Frontal cortex (tissue), 4 donors: ENCODE measurements at places on chromosomes 2 and 18.

GRCh38 chr18:53115876-53116585 is 776.0 kb downstream of the DCC start:
- DNase-seq, result no peak

DNA sequence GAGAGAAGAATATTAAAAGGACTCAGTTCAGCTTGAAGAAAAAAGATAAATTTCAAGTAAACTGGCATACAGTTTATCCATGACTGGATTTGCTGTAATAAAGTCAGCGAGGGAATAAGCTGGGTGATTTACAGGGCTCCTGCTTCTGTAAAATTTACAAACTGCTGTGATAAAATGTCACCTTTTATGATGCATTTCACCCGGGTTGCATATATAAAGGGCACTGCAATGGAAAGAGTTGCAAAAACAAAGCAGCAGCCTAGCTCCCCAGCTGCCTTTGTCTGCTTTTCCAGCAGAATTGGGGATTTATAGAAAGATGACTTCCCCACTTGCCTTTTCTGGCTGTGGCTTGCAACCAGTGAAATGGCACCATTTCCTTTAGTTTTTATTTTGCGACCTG is 132.5 kb upstream of the LHCGR start:
- DNase-seq, result no peak

- no peak for DNase-seq
Observed at GRCh38 chr2:101741775-101742520, 44.4 kb downstream of the MAP4K4 start.

DNA sequence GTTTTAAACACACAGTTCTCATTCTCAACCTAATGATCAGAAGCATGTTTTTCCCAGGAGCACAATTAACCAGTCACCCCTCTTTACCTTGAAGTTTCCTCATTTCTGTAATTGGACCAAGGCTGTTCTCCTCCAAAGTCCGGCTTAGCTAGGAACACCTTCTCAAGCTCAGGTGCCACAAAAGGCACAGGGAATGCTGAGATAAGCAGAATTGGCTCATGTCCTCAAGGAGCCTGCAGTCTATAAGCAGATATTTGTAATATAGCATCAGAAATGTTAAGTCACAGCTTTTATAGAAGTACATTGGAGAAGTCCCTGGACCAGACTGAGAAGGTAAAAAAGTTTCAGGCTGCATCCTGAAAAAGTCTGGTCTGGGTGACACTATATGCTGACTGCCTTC is 20.7 kb downstream of the OSR1 start:
- DNase-seq, result no peak

- no peak for DNase-seq
Observed at GRCh38 chr2:134198006-134198634, 55.8 kb upstream of the MGAT5 start.

DNA sequence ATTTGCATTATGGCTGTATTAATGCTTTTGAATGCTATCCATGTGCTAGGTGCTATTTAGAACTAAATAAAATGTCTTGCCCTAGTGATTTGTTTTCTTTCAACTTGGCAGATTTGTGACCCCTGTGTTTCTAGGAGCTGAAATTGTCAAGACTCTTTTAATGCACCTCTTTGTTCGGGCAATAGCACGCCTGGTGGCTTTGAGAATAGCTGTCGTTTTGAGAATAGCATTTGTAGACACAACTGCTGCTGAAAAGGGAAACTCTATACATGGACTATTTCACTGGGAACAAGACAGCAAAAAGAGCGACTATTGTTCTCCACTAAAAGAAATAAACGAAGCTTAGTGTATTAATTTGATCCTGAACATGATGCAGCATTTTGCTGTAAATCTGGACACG is 352.1 kb upstream of the ZNF521 start:
- DNase-seq, result no peak

- peak; percentile 8 for DNase-seq
Observed at GRCh38 chr2:12918835-12919445, 202.2 kb downstream of the TRIB2 start.

- no peak for DNase-seq
Observed at GRCh38 chr2:187107001-187107400, 258.0 kb upstream of the ZSWIM2 start.

DNA sequence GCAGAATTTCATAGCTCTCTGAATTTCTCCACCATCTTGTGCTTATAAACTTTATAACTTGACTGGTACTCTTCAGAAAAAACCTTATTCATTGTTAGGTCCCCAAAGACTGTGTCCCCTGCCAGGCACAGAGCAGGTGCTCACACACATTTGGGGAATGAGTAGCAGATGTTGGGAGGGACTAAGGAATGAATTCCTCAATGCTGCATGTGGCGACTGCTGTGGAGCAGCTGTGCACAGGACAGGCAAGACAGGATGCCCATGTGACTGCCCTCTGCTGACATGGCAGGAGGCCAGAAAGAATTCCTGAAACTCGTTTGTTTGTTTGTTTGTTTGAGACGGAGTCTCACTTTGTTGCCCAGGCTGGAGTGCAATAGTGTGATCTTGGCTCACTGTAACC is 122.3 kb upstream of the ITGA6 start:
- no peak for DNase-seq

GRCh38 chr18:11760498-11761167 is 71.6 kb downstream of the GNAL start:
- no peak for DNase-seq

DNA sequence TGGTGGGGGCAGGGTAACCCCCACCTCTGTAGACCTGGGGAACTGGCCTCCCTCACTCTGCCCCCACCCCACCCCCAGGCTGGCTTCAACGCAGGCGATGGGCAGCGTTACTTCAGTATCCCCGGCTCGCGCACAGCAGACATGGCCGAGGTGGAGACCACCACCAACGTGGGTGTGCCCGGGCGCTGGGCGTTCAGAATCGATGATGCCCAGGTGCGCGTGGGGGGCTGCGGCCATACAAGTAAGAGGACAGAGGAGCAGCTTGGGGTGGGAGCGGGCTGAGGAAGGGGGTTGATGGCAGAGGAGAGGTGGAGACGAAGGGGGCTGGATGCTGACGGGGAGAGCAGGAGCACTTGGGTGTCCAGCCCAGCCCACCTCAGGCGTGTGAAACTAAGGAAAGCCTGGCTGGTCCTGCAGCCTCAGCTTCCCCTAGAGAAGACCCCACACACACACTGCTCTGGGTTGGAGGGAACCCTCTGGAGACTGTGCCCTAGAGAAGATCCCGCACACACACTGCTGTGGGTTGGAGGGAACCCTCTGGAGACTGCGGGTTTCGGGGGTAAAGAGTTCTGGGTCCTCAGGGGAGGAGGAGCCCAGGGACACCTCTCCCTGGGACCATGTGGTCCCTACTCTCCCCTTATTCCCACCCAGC is 36.2 kb downstream of the SNED1 start:
- no peak for DNase-seq

DNA sequence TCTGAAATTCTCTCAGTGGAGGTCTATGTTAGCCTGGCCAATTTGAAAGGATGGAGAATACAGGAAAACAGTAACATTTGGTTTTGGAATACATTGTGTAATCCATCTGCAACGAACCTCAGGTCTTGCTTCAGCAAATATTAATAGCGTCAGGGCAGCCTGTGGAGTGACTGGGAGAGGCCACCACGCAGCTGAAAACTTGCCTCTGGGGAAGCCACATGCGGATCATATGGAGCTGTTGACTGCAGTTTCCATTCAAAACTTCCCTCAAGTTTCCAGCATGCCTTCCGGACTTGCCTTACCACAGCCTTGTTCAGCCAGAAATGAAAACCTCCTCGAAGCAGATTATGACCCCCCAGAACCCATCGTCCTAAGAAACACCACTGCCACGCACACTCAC is 25.7 kb downstream of the BCL11A start:
- DNase-seq, result no peak

- peak; percentile 45 for DNase-seq
Observed at GRCh38 chr18:12076424-12077140, 17.1 kb upstream of the ANKRD62 start.

DNA sequence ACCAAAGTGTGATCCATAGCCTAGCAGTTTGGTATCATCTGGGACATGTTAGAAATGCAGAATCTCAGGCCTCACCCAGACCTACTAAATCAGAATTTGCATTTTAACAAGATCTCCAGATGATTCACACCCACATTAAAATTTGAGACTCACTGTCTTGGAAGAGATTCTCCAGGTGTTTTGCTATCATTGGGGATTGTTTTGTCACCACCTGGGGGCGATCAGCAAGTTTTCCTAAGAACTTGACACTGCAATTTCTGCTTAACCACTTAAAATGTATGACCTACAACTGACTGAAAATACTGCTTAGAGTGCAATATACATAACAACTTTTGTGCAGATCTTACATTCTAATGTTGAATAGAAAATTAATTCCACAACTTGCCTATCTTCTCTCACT is 18.9 kb upstream of the ITGA4 start:
- DNase-seq, result no peak

- peak; percentile 53 for DNase-seq
Observed at GRCh38 chr2:134718817-134719814, at the start of gene TMEM163. TMEM163 (minus strand) TSS chr2:134719000.

DNA sequence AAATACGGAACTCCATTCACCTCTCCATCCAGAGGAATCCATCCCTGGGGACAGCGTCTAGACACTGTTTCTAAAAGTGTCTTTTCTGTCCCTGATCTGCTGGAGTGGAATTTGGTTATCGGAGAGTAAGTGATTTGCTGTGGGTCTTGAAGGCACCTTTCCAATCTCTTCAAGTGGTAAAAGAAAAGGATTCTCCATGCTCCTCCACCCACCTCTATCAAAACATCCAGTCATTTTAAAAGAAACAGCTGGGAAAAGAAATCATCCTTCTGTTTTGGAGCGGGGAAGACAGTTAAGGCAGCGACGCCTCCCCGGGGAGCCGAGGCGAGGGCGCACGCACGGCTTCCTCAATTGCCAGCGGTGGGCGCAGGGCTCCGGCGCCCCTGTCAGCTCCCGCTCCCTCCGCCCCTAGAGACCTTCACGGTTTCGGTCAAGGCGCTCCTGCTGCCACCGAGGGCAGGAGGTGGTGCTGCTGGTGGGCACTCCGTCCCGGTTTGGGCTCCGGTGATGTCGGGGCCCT is 547 bp downstream of the SLC35F5 start:
- DNase-seq, result peak; percentile 7

GRCh38 chr18:62080172-62080900 is 106.5 kb downstream of the PIGN start:
- DNase-seq, result no peak

DNA sequence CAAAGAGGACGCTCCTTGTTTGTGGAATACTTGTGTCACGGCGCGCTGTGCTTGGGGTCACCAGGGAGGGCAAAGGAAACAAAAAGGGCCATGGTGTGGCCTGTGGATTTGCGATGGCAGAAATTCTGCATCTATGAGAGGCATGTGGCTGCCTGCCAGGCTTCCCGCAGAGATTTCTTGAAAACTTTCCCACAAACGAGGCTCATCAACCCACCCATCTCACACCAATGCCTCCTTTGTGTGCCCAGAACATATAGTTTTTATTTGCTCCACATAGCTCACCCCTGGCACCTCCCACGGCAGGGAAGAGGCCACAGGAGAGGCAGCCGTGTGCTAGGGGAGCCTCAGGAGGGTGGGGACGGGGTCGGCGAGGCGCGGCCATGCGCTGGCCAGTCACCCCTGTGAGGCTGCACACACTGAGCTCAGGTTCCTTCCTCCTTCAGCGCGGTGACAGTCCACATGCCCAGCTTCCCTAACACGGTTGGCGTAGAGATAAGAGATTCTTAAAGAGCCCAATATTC is 100.3 kb downstream of the MBP start:
- no peak for DNase-seq

DNA sequence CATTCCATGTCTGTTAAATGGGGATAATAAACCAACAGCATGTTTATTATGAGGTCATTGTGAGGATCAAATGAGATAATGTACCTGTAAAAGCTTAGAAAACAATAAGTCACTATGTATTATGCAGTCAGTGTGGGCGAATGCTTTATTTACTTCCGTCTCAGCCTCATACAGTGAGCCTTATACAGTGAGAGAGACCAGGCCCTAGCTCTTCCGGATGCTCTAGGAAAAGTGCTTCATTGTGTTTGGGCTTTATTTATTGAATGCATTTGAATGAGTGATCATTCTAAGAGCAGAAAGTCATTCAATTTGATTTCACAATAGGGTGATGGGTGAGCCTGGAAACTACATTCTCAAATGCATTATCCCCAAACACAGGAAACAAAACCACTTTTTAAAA is 603.9 kb upstream of the FANCL start:
- DNase-seq, result no peak

GRCh38 chr2:854460-854859 is 96.2 kb upstream of the SNTG2 start:
- DNase-seq, result no peak

DNA sequence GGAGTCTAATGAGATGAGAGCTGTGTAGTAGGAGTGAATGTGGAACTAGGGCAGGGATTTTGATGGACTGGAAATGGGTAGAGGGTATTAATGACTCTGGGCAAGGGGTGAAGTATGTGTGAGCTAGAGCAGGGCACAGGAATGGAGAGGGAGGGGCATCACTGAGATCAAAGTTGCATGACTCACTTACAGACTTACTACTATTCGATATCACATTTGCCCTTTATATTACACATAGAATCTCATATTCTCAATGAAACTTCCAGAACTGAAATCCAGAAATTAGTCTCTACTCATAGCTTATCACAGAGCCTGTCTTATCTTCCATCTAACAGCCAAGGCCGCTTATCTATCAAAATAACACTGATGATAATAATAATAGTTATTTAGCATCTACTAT is 20.0 kb upstream of the ITGB6 start:
- DNase-seq, result no peak

GRCh38 chr2:239824046-239824694 is 201.0 kb downstream of the NDUFA10 start:
- DNase-seq, result no peak

DNA sequence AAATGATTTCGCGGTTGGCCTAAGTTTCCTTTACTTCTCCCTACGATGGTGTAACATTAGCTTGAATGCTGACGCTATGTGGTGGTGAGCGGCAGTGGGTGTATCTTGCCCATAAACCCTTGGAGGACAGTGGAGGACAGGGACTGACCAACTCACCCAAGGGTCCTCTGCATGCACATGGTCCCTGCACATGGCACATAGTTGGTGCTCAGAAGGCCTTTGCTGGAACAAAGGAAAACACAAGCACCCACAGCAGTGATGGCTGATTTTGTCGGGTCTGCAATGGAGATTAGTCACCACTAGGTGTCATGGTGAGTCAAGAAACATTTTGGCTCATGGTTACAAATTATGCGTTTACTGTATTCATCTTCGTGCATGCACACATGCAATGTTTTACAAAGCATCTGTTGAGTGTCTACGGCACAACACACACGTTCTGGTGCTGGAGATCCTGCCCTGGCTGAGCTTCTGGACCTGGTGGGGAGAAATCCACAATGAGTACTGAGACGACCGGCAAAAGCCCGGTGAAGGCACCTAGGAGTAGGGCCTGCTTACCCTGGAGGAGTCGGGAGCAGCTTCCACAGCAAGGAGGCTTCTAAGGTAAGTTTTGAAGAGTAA is 44.0 kb downstream of the PDCL3 start:
- DNase-seq, result peak; percentile 49

GRCh38 chr2:173458991-173459780 is 104.5 kb downstream of the CDCA7 start:
- no peak for DNase-seq

DNA sequence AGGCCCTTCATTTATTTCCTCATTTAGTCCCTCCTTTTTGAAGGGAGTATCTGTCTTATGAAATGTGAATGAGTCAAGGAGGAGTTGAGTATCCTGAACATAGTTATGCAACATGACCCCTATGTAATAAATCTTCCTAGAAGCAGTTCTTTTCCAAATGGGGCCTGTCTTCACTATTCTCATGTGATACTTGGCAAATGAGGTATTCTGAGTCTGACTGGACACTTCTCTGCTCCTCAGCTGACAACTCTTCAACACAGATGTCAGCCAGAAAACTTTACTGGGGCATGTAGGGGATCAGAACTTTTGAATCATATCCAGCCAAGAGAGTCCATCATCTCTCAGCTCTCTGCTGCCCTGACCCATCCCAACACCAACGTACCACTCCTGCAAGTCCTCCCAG is 291.6 kb downstream of the ZNF385B start:
- DNase-seq, result no peak
